Renal pelvis (tissue), 12 donors: ENCODE measurements at places on chromosomes 2 and 18. TPM values are rescaled to one million over a fixed set of nuclear protein-coding genes. Genes with fewer than 3 reads are reported as not detected.

GRCh38 chr2:229340086-229340760 lies 69.1 kb upstream of the PID1 start:
- DNase-seq, result no peak

Gene MROH2A
- polyA plus RNA-seq, result not detected

DNA sequence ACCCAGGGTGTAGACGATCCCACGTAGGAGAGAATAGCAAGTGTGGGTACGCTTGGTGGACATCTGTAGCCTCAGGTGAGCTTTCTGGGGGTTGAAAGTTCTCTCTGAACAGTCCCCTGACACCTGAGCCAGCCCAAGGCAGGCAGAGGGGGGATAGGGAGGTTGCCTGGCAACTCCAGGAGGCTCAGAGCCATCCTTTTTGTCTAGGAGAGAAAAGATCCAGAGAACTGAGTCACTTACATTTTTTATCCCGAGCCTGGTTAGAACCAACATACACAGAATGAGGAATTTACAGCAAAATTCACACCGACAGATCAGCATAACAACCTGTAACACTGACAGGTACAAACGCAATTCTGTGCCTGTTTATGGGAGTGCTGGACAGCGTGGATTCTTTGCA lies 113.2 kb downstream of the SH3BP4 start:
- no peak for DNase-seq

Gene COBLL1
- polyA plus RNA-seq, result 160 TPM

GRCh38 chr2:229530434-229530833 lies 183.9 kb downstream of the DNER start:
- no peak for DNase-seq

DNA sequence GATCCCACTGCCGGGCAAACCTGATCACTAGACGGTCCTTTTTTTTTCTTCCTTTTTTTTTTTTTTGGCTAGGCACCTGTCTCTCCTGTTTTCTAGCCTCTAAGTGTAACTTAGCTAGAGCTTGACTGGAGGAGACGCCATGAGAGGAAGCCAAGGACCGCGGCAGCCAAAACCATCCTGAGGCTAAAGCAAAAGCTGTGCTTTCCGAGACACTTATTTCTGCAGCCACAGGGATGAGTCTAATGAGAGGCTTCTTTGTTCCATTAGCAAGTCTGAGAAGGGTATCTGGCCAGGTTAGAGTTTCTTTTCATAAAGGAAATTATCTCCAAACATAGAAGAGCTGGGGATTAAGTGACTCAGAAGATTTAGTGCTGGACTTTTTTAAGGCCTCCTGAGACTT lies 7.3 kb upstream of the CXCR4 start:
- DNase-seq, result no peak

Gene NGEF
- 2.7 TPM for polyA plus RNA-seq

DNA sequence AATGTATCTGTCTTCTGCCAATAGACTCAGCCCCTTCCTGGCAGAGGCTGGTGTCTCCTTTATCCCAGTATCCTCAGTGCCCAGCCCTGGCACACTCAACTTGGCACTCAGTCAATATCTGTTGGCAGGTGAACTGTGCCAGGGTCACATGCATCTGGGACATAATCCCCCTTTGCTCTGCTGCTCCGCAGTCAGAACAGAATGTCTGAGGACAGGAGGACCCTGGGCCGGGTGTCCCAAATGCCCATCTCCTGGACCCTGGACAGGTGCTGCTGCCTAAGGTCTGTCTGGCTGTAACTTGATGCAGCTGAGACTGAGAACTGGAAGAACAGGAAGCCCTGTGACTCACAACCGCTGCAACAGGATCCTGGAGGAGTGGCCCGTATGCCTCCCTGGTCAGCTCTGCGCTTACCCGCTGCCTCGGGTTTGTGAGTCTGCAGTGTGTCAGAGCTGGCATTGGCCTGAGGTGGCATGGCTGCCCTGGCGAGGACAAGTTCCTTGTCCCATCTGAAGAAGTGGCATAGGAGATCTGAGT lies 11.4 kb downstream of the HK2 start:
- DNase-seq, result peak; percentile 61

Gene SMAD7
- 61.8 TPM for polyA plus RNA-seq

DNA sequence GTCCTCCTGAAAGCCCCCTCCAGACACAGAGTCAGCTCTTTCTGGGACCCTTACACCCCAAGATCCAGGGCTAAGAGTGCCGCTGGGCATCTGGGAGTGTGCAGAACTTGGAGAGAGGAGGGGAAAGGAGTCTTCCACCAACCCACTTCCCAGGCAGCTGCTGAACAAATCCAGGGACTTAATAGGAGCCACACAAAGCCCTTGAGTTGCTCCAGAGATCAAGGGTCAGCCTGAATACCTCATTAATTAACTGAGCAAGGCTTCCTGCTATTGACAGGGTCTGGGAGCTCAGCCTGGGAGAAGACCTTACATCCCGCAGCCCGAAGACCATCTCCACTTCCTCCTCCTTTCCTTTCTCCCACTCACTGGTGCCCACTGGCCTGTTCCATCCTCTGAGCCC lies 108.3 kb downstream of the CELF4 start:
- no peak for DNase-seq

GRCh38 chr2:97911922-97912575 lies 83.7 kb downstream of the TMEM131 start:
- no peak for DNase-seq

Gene THOC1
- 123 TPM for polyA plus RNA-seq

GRCh38 chr2:70748002-70748784 lies 19.8 kb downstream of the ADD2 start:
- DNase-seq, result no peak

- DNase-seq, result no peak
Measured at GRCh38 chr2:241132538-241133435, 16.5 kb downstream of the PASK start.

DNA sequence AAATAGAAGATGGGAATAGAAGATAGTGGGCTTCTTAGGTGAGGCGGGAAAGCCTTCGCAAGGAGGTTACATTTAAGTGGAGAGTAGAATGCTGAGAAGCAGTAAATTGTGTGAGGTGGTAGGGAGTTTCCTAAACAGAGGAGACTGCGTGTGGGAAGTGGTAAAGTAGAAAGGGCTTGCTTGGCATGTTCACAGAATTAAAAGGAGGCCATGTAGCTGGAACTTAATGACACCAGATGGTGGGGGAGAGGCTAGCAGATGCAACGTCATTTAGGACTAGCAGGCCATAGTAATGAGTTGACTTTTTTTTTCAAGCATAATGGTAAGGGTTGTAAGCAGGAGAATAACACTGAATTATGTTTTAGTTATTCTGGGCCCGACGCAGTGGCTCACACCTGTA lies 13.0 kb upstream of the RTN4 start:
- DNase-seq, result no peak

Gene SLC9A4
- polyA plus RNA-seq, result 5.5 TPM

Gene IKZF2
- 10.5 TPM for polyA plus RNA-seq

DNA sequence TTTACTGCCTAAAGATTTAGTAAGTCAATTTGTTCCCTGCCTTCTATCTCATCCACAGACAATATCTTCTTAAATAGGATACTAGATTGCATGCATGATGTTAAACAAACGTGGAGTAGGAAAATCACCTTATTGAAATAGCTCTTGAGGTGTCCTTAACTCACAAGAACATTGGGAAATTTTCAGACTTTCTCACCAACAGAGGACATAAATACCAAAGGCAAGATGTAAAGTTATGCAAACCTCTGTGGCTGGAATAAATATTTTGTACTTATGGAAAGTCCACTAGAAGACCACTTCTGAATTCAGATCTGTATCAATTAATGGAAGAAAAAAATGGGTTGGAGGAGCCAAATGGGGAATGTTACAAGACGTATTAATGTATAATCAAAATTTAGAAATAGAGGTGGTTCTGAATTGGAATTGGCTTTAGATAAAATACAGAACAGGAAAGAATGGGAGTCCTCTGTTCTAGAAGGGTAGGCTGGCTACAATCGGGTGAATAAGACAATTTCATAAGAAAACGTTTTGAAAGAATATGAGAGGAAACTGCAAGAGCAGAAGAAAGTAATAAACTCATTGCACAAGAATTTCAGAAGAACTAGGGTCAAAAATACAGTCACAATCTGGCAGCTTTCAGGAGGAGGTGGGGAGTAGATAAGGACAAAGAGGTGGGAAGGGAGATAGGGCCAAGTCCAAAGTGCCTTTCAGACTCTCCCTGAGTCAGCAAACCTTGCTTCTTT lies 69.3 kb upstream of the FN1 start:
- DNase-seq, result no peak

DNA sequence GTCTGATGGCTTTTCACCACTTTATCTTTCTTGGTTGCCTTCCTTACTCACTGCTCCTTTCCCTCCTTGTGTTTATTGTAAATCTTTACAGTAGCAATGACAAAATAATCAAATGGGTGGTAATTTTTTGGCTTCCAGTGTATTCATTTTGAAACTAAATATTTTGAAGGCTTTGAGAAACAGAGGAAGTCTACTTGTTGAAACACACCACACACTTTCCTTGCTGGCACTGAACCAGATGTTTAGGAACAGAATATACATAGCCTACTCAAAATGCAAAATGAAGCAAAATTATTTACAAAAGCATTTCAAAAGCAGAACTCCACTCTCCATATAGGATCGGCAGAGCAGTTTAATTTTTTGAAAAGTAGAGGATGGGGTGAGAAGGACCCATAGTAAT lies 189.8 kb downstream of the LTBP1 start:
- DNase-seq, result no peak

DNA sequence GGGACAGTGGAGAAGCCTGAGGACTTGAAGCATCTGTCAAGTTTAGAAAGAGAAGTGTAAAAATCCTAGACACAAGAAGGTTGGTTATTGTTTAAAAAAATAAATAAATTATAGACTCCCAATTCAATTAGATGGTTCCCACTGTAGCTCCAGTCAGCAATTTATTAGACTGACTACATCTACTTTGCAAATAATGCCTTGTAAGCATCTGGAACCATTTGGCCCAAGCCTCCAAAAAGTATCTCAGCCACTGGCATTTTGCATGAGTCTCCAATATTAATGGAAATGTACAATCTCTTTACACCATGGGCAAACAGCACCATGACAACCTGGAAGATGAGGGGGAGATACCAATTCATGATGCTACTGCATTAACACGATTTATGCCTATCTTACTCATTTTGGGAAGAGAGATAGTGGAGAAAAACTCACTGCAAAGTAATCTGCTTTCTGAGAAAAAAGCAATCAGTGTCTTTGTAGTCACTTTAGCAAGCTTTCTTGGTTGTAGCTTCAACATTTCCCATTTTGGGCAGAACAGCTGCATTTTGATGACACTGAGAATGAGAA lies 2.8 kb downstream of the NYAP2 start:
- DNase-seq, result no peak

DNA sequence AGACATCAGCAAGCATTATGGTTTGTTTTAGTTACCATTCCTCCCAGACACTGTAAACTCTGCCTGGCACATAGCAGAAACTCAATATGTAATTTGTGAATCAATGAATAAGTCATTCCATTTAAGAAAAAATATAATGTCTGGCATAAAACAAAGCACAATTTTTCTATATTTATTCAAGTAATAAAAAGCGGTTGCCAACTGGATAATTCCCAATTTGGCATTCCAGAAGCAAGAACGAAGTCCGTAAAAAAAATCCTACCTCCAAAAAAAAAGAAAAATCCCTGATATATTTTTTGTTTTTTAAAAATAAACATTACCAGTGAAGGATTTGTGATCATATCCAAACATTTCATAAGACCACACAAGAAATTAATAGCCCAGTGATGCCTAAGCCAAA lies 351.3 kb upstream of the LRRTM4 start:
- no peak for DNase-seq

Gene TUBA4B
- 1.1 TPM for polyA plus RNA-seq

GRCh38 chr2:28471214-28471613 lies 24.6 kb upstream of the PLB1 start:
- DNase-seq, result no peak

Gene SIGLEC15
- 0.74 TPM for polyA plus RNA-seq

DNA sequence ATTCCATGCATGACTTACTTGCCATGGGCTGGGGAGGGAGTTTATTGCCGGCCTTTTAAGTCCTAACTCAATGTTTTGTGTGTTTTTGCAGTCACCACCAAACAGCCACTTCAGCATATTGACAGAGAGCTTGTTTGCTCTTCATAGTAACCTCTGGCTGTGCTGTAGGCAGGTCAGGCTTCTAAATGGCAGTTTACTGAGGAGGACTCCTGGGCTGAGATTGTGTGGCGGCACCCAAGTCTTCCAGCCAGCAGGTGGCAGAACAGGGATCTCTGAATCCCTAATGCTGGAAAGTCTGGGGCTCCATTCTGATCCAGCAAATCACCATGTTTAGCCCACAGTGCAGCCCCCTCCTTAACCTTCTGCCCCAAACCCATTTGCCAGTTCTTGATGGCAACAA lies 121.2 kb downstream of the CAPN13 start:
- DNase-seq, result no peak

DNA sequence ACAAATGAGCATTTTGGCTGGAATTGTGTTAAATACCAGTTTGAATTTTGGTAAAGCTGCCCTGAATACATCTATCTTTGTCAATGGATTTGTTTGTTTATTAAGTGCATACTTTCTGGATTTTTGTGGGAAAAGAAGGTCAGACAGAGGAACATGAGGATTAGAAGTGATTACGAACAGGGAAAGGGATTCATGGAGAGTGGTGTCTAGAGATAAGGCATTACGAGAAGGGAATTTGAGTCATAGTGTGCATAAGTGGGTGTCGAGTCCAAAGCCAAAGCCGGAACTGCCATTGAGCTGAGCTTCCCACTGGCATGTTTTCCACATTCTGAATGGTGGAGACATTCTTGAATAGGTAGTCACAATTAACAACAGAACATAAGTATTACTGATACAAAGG lies 68.9 kb upstream of the EFEMP1 start:
- DNase-seq, result no peak

DNA sequence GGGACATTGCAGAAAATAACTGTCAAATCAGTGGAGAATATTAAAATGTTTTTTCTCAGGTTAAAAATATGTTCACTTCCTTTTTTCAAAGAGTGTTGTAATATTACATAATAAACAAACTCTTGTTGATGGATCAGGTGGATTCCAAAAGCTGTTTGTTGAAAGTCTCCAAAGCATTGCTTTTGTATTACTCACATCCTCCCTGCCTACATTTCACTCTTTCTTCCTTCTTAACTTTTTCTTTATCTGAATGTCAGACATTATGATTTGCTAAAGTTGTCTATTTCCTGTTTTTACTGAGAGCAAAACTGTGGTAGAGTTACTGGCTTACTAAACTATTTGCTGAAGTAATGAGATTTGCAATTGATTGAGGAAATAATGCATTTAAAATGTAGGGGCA lies 92.1 kb downstream of the CDH19 start:
- no peak for DNase-seq

Gene C1QL2
- not detected for polyA plus RNA-seq

DNA sequence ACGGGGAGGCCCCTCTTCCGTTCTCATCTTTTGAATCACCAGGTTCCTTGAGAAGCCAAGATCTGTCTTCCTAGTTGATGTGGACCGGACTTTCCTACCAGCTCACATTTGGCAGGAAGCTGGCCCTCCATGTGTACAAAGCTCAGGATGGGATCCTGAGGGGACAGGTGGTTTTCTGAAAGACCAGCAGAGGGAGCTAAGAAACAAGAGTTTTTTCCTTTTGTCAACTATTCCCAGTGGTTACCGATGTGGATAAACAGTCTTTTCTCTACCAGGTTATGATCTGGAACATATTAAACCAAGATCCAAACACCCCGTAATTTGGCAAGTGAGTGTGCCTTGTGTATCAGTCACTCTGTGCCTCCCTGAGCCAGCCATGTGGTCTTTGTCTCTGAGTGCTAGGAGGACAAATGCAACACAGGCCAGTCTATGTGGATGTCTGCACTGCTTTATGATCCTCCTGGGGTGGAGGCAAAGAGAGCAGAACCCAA lies 25.1 kb upstream of the ARHGAP25 start:
- DNase-seq, result peak; percentile 21
